Stimulated activated CD4-positive, alpha-beta T cell treated with anti-CD3 and anti-CD28 coated beads, Interleukin-15, amount 100 ng/mL, for 48 hours (primary cell): ENCODE measurements at places on chromosomes 3 and 15.

DNA sequence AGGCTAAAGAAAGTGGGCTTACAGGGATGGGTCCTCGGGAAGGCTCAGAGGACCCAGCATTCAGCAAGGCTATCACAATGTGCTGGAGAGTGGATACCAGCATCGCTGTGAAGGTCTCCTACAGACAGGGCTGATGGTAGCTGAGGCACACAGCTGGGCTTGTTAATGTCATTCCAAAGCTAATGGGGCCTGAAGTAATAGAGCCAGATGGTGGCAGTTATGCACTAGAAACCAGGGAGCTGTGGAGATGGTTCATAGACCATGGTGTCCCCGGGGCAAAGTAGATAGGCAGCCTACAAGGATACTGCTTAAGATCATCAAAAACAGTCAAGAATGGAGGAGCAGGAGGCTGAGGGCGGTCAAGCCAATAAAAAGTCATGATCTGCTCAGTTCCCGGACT is 24.8 kb upstream of the BOC start:
- no peak for DNase-seq

DNA sequence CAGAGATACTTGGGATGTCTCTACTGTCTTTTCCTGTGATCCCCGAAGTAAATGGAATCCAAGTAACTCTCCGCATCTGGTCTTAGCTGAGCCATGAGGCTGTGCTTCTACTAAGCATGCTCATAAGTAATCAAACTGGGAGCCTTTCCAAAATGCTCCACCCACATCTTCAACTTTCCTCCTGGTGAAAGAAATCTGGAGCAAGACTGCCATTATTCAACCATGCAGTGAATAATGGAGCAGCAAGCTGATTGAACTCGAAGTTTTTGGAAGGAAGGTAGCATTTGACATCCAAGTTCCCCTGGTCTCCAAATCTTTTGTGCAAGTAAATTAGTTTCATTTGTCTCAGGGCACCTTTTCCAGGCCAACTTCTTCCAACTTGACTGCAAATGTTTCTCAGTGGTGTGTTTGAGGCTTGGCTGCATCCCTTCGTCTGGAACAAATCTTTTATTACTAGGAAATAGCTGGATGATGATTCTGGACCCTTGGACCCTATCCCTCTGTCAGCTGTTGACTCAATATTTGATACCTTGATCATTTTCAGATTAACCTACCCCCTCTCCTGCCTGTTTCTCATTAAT is 19.4 kb downstream of the GXYLT2 start:
- DNase-seq, result no peak

DNA sequence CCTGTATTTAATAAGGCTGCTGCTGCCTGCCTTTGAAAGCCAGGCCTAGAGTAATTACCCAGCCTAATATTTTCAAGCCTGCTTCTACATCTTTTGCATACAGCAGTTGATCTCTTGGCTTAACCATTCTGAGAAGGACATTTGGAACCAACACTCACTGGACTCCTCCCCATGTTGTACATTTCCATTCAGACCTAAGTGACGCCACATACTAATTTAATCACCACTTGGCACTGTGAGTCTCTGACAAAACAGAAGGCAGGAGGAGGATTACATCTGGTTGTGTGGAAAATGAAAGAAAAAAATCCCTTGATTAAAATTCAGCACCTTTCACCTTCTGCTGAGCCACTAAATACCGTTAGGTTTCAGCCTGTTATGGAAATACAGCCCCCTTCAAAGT is 102.2 kb upstream of the ARRDC4 start:
- DNase-seq, result no peak

- DNase-seq, result no peak
Observed at GRCh38 chr15:38263996-38264395, 11.4 kb downstream of the SPRED1 start.
